ENCODE measurements at places on chromosomes 6 and 20.

DNA sequence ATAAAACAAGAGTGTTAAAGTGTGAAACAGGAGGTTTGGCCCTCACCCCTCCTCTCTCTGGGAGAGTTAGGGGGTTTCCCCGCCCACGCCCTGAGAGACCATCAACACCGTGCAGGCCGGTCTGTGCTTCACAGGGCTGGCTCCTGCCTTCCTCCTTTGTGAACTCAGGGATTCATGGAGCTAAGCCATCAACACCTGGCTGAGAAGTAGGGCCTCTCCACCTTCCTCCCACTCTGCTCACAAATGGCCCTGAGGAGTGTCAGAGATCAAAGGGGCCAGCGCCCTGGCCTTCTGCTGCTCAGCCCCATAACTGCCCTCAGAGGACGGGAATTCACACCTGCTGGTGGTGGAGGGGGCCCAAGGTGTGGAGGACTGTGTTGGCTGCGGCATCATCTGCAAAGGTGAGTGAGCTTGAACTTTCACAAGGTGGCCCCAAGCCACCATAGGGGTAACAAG lies 88.6 kb downstream of the PSMB1 start:
- DNase-seq = no peak

DNA sequence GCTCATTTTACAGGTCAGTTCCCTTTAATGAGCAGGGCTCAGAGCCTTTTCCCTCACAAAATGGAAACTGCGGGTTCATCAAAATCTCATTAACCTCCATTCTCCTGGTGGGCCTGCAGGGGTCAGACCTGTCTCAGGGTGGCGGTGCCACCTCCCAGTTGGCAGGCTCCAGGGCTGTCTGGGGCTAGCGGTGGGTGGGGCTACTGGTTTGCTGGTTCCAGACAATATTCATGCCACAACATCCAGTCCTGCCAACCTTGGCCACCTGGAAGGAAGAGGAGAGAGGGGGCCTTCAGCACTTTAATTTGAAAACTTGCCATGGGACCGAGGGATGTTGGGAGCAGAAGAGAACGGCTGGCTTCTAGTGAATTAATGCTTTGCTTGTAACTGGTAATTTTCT lies 41.9 kb upstream of the CTNNBL1 start:
- peak; percentile 31 for DNase-seq

GRCh38 chr6:52233005-52233404 lies 11.3 kb downstream of the IL17F start:
- no peak for DNase-seq

DNA sequence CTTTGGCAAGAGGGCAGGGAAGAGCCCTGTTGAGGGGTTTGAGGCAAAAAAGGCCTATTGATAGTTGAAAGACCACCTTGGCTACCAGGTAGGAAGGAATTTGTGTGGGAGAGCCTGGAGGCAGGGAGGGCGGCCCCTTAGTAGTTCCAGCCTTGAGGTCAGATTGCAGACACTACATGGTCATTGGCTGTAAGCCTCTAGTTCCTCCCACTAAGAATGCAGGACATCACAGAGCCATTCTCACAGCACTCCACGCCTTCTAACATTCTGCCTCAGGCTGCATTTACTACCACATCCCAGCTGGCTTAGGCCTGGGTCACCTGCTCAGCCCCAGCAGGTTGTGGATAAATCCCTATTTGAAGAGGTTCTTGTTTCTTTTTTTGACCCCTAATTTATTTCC lies 91.0 kb upstream of the SNX9 start:
- no peak for DNase-seq

- DNase-seq = peak; percentile 35
These were observed 1.5 kb upstream of the TUBB2B start for GRCh38 chr6:3228771-3229565.

DNA sequence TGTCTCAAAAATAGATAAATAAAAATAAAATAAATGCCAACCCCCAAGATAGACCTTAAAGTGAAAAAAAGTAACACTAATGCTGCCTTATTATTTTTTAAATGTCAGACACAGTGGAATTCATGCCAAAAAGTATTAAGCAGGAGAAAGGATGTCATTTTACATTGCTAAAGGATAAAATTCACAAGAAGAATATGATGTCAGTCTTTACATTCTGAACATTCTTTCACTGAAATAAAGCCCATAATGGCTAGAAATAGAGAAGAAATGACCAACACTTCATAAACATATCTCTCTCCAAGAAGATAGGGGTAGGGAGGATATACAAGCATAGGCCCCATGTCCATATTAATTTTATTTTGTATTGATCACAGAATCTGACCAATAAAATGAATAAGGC lies 47.4 kb downstream of the SLC23A2 start:
- DNase-seq = no peak

- no peak for DNase-seq
These were observed 2.0 kb downstream of the PI3 start for GRCh38 chr20:45176526-45177267.

DNA sequence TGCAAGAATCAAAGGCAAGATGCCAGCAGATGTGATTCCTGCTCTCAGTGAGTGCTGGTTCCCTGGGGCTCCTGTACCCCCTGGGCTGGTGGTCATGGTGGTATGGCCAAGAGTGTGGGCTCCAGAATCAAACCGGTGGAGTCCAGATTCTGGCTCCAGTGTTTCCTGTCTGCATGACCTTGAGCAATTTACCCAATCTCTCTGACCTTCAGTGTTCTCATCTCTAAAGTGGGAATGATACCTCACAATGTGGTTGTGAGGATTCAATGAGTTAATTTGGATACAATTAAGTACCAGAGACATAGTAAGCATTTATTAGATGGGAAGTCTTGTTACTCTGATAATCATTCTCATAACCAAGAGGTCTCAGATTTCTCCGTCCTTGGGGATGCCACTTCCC lies 218.4 kb upstream of the JARID2 start:
- no peak for DNase-seq

DNA sequence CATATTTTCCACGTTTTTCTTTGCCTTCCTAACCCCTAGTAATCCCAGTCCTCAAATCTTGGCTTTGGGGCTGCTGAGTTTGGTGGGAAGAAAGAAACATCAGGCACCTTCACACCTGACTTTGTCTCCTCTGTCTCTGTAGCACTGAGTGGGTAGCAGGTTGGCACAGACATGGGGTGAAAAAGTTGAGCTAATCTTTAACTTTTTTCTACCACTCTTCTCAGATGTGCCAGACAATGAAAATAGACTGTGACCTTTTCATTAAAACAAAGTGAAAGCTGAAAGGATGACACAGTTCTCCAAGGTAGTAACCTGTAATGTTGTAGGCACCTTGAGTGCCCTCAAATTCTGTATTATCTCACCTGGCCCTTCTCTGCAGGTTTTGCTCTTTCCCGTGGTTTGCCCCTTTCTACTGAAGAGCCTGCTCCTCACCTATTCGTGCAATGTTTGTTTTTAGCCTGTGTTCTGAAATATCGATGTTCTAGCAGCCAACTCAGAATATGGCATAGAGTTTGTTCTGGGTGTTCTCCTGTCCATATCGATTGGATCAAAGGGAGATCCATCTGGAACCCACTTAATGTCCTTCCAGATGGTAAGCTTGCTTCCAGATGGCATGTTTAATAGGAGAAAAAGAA lies 57.8 kb upstream of the ATXN1 start:
- DNase-seq = no peak

GRCh38 chr20:1173698-1174097 lies 11.1 kb downstream of the TMEM74B start:
- no peak for DNase-seq

GRCh38 chr20:44209686-44210405 lies 725 bp downstream of the OSER1 start:
- no peak for DNase-seq

DNA sequence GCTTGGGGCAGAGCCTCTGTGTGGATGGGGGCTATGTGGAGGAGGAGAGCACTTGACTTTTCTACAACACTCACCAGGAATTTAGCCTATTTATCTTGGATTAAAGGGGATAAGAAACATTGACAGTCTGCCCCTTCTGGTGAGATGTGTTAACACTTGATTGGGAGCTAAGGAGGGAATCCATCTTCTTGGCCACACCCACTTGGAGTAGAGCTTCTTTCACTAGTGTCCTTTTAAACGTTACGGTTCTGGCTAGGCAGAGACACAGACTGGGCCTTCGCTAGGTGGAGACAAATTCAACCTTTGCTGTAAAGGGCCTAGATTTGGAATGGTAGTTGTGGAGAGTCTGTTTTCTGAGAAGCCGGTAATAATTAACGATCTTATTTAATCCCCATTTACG lies 15.5 kb upstream of the TPBG start:
- DNase-seq = no peak

DNA sequence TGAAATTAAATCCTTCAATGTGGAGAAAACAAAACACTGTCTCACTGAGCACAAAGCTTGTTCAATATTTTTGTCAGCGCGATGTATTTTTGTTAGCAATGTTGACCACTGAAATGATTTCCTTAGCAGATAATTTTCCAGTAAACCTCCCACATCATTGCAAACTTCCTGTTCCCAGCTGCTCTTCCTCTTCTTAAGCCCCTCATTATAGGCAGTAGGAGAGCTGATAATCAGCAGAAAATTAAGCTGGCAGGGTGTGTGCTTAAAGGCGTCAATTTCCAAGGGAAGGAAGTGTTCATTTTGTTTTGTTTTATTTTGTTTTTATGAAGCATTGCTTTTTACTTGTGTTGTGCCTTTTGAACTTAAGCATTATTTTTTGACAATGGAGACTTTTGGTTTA lies 29.1 kb upstream of the TMEM14A start:
- no peak for DNase-seq

GRCh38 chr6:128757961-128758360 lies 125.0 kb upstream of the LAMA2 start:
- DNase-seq = no peak

DNA sequence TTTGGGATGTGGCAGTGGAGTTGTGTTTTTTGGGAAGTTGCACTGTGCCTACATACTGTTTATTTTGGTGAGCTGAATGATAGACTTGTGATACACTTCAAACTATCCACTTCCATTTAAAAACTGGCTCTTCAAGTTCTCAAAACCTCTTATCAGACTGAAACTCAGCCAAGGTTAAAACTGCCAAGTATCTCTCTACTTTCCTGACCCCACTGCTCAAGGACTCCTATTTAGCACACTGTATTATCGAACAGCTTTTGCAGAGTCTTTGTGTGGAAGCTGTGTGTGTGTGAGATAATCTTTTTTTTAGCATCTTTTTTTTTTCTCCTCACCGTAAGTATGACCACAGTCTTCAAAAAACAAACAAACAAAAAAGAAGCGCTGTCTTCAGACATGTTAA lies 21.1 kb downstream of the STX11 start:
- DNase-seq = no peak

DNA sequence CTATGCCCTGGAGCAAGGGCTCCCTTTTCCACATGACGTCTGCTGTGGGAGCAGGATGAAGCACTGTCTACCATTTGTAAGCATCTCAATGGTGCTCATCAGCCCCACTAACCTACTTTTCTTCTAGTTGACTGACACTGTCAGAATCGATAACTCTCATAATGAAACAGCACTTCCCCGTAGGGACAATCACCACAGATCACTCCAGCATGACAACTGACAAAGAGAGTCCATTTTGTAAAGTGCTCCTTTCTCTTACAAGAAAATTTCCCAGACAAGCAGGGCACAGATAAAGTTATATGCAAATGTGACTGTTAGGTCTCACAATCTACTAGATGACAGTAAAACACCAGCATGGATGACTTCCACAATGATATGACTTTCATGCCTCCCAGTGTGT lies 46.4 kb downstream of the HEBP2 start:
- DNase-seq = no peak

GRCh38 chr6:4513561-4513960 lies 262.6 kb upstream of the CDYL start:
- DNase-seq = no peak

- DNase-seq = no peak
These were observed 38.0 kb downstream of the RCAN2 start for GRCh38 chr6:46453216-46453615.

GRCh38 chr20:64153861-64154589 lies 10.2 kb upstream of the MYT1 start:
- no peak for DNase-seq

- DNase-seq = no peak
These were observed 30.2 kb upstream of the FRMD1 start for GRCh38 chr6:168109171-168109570.

DNA sequence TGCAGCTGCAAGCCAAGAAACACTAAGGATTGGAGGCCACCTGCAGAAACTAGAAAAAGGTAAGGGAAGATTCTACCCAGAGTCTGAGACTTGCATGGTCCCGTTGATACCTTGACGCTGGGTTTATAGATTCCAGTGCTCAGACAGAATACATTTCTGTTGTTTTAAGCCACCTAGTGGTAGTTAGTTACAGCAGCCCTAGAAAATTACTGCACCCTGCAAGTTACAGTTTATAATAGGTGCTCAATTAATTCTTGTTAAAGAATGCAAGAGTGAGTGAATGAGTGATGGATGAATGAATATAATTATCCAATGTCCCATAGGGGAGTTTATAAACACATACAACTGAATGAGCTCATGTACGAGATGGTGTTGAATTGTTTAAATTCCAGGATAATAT lies 453.1 kb upstream of the SLC35B3 start:
- DNase-seq = no peak

GRCh38 chr20:58702859-58703648 lies 10.5 kb downstream of the NPEPL1 start:
- no peak for DNase-seq

DNA sequence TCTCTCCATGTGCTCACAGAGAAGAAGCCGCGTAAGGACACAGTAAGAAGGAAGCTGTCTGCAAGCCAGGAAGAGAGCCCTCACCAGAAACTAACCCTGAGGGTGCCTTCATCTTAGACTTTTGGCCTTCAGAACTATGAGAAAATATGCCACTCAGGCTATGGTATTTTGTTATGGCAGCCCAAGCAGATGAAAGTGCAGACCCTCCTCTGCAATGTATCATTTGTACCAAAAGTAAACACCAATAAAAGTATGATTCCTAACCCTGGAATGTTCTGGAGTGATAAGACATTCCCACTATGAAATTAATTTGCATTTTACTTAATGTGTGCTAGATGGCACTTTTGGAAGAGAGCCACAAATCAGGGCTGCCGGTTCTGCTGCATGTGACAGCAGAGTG lies 594.3 kb downstream of the UTRN start:
- no peak for DNase-seq

GRCh38 chr20:1803061-1803931 lies 91.9 kb upstream of the SIRPA start:
- peak; percentile 82 for DNase-seq

DNA sequence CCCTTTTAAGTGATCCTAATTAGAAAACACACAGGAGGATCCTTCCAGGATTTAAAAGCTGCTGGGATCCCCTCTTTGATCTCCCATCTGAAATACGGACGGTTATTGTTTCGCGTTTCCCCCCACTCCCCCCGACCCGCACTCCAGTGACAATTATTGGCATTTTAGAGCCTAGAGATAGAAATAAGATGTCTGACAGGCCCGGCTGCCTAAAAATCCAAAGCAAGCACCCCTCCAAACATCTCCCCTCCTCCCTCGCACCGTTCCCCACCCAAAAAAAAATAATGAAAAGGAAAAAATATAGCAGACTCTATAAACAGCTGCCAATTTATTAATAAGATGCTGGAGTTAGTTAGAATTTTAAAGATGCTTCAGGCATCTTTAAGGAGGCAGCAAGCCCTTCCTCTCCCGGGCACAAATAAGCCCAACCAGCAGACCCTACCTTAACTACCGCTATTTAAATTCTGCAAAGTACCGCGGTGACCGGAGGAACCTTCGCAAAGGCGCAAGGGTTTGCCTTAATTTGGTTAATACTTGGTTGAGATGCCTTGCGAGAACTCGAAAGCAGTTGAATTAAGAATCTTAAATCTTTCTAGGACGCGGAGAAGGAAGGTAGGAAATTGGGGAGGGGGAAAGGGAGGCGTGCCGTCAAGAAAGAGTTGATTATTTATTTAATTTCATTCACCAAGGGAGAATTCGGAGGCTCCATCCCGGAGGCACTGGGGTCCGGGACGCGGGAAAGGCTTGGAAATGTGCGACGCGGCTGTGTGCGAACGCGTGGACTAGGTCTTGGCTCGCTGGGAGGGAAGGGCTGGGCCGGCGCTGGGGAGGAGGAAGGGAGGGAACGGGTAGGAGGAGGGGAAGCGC lies 1.5 kb upstream of the ISM1 start:
- no peak for DNase-seq
